ENCODE measurements at places on chromosomes 5 and 9.

DNA sequence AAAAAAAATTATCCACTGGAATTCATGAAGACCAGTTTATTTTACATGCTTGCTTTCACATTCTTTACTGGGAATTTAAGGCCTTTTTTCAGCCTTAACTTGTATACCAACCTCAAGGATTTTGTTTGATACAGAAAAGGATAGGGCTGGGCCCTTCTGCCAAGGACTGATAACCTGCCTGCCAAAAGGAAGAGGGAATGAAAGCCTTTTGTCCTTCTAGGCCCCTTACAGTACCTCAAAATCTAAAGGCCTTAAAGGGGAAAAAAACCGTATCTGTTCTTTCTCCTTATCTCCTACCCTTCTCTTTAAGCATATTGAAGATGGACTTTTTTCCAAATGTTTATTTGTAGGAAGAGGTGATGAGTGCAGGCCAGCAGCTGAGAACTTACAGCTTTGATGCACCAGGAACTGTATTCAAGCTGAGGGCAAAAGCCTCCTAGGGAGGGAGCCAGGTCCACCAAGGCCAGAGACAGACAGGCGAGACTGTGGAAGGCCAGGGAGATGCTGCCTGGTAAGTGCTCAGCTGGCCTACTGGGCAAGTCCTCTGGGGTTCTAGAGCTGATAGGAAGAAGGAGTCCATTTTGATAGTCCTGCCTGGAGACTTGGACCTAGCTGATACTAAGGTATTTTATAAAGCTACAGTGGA is 31.8 kb downstream of the FAXDC2 start:
- no peak for DNase-seq

DNA sequence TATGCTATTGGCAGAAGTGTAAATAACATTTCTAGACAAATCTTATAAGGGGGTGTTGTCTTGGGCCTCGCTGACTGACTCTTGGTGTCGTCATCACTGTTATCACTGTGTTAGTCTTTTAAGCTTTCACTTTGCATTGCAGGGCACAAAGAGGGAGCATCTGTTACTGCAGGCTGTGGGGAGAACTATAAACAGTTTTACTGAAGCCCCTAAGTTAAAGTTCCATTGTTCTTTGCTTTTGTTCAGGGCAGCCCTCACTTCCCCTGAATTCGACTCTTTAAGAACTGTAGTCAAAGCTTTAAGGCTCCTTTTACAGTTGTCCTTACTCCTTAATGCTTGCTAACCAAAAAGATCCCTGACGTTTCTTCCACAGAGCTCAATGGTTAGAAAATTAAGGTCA is 605.0 kb downstream of the RAB3C start:
- DNase-seq = no peak

GRCh38 chr5:54655761-54656160 is 138.2 kb downstream of the SNX18 start:
- DNase-seq = no peak

- DNase-seq = no peak
Measured at GRCh38 chr5:23740029-23740428, 232.6 kb downstream of the PRDM9 start.

GRCh38 chr5:154999865-155000264 is 13.7 kb upstream of the KIF4B start:
- no peak for DNase-seq

DNA sequence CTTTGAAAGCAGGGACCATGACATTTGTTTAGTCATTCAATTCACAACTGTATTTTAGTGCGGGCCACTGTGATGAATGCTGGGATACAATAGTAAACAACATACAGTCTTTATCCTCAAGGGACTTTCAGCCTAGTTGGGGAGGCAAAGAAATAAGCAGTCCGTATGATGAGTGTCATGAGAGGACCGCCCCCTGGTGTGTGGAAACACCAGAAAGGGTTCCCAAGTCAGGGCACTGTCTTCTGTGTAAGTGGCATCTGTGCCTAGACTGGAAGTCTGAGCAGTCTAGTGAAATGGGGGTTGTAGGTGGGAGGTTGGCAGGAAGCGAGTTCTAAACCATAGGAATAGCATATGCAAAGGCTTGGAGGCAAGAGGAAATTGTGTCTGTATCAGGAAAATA is 6.8 kb downstream of the C9orf43 start:
- no peak for DNase-seq

DNA sequence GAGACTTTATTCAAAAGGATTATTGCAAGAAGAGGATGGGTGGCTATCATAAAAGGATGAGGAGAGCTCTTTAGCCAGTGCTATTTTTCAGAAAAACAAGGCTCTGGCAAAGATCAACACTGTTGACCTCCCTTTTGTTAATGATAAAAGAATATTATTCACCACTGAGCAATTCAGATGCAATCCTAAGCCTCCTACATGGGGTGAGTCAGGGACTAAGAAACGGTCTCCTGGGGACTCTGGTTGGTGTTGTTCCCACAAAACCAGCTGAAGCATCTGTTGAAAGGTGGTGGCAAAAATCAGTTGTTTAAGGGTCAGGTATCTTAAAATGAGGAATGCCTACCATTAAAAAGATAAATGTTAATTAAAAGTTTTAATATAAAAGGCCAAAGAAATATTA is 7.7 kb upstream of the GCNT1 start:
- DNase-seq = no peak

DNA sequence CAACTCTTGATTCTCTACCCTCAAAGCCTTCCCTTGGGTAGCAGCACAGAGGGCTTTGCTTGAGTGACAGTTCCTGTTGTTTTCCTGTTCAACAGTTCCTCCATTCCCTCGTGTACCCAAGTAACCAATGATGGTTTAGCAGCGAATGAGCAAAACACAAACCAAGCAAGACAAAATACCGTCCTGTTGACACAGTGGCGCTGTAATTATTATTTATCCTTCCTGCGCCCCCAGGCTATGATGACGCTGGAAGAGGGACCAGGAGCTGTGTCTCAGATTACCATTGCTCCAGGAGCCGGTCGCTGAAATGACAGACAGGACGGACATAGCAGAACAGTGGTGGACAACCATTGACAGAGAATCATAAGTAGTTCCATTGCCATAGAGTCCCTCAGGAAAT is 154.8 kb downstream of the GADD45G start:
- no peak for DNase-seq

- DNase-seq = no peak
Measured at GRCh38 chr9:5013374-5013773, 28.3 kb downstream of the JAK2 start.

DNA sequence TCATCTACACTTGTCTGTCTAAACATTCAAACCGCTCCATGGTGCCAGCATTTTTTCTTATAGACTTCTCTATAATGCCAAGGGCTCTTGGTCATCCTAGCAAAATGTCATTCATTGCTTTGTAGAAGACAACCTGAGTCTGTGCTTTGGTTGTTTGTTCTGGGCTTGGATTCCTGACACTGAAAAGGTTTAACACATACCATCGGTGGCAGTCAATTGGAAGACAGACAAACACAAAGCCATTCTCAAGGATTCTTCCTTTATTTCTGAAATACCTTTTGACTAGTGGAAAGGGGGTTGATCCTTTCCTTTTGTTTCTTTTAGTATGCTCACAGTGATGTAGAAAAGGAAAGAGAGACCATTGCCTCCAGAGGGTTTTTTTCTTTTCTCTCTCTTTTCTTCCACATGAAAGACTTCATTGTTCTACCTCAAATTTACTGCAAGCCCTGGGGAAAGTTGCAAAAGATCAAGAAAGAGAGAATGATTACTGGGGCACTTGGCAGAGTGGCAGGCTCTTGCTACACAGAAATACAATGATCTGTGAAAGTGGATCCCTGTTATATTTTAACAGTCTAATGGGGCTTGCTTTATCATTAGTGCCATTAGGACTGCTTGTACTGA is 66.4 kb upstream of the TMC1 start:
- no peak for DNase-seq

DNA sequence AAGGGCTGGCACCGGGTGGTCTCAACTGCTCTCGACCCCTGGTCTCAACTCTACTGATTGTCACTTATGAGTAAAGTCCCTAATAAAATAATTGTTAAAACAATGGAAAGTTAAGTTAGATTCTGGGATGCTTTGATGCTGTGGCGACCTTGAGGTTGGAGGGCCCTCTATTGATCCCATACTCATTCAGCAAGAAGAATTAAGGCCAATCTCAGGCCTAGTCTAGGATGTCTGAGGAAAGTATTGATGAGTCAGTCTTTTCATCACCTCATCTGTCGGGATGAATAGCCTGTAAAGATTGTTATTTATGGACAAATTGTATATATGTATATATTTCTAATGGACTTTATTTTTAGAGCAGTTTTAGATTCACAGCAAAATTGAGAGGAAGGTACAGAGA is 50.8 kb downstream of the WDR36 start:
- DNase-seq = no peak

DNA sequence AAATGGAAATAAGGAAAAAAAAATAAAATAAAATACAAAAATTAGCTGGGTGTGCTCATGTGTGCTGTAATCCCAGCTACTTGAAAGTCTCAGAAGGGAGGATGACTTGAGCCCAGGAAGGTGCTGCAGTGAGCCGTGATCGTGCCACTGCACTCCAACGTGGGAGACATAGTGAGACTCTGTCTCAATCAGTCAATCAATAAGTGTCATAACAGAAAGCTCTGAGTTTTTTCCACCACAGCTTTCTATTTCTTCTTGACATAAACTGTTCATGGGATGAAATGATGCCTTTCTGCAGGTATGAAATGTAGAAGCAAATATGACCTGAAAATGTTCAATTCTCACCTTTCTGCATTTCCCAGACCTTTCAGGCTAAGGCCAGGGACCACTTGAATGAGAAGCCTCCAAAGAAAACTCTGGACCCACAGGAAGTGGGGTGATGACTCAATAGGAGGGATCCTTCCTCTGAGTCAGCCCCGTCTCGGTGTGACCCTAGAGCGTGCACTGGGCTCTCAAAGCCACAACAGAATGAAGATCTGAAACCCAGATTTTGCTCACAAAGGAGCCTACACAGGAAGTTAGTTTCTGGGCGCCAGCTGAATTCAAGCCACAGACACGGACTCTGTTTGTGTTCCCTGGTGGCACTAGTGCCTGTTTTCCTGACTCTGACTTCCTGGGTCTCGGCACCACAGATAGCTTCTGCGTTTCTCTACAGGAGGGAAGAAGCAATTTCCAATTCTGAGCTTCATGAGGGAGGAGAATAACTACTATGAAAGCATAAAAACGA is 62.0 kb downstream of the ANKH start:
- peak; percentile 59 for DNase-seq

DNA sequence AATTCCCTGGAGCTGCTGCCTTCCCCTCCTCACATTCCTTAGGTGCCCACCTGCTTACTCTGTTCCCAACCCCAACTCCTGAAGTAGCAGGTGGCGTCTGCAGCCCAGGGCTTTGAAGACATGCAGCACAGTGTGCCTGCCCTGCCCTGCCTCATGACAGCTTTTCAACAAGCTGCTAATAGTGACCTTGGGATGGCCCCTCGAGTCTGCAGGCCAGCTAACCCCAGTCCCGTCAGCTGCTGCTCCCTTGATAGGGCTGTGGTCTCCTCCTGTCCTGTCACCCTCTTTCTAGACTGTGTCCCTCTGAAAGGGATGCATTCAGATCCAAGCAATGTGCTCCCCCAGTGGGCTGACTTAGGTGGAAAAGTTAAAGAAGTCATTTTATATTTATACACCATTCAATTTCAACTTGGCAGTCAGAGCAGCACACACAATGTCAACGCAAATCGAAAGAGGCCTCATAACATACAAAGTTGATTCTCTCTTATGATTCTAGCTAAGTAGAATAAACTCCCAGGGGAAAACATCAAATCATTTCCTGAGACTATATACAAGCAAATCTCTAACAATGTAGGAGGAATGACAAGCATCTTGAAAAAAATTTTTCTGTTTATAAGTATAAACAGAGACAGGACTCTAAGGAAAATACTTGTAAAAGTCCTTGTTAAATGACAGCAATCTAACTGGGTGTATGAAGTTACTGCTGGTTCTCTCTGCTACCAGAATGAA is 37.9 kb downstream of the ADRB2 start:
- no peak for DNase-seq

GRCh38 chr5:86404256-86404655 is 213.5 kb upstream of the COX7C start:
- DNase-seq = no peak

DNA sequence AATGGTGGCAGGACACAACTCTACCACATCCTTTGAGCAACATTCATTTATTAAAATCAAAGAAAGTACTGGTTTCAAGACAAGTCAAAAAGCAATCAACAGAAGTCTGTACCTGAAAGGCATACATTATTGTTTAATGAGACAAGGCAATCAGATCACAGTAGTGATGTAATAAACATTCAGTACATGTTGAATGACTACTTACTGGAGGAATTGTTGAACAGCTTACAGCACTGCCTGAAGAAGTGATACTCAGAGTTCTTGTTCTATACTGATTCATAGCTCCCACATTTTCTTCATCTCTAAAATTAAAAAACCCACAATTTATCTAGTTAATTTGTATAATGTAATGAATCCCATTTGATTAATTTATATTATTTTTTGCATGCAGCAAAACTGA is 18.2 kb downstream of the RIOK2 start:
- no peak for DNase-seq

GRCh38 chr5:102888483-102888882 is 133.4 kb downstream of the PAM start:
- no peak for DNase-seq

DNA sequence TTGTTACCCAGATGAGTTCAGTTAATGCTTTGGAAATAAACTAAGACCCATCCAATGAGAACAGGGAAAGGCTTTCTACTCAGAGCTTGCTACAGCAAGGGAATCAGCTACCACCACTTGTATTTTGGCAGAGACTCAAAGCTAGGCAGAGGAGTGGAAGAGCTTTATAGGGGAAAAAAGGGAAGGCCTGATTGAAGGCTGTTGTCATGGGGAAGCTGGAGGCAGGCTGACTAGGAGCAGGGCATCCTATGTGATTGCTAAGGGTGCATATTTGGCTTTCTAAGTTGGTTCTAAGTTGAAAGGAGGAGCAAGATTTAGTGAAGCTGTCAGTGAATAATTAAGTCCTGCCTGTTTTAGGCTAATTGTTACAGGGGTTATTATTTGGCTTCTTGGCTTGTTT is 115.5 kb downstream of the PTTG1 start:
- DNase-seq = no peak

GRCh38 chr9:79741381-79741780 is 169.6 kb downstream of the TLE4 start:
- no peak for DNase-seq

- no peak for DNase-seq
Measured at GRCh38 chr9:87556039-87556438, 58.4 kb downstream of the DAPK1 start.

- no peak for DNase-seq
Measured at GRCh38 chr5:136039202-136039601, 10.4 kb downstream of the TGFBI start.

DNA sequence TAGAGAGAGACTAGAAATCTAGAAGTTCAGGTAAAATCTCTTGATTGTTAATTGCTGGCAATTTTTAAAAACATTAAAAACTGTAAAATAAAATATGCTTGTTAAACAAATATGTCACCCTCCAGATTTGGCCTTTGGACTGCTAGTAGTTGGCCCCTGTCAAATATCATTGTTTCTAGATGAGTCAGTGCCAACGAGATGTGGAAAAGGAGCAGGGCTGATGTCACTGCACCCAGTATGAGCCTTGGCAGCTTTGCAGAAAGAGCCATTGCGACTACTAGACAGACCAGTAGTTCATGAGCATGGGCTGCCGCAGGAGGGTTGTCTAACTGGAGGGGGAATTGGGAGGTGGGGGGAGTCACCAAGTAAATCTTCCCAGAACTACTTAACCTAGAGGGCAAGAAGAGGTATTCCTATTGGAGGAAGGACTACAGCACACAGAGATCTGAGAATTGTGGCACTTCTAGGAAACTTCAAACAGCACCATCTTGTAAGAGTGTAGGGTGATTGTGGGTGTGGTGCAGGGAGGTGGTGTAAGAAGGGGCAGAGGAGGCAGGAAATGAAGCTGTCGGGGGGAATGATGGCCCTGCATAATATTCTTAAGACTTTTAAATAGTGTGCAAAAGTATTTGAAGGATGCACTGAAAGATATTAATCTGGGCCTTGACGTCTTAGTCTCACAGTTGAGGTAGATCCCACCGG is 7.1 kb upstream of the DOCK2 start:
- no peak for DNase-seq

Measured in C1 segment of cervical spinal cord (tissue), 14 donors.